ENCODE measurements at places on chromosomes 16 and 17.
A peak's percentile ranks its signal among the peaks of the same experiment; 100 is the strongest.

GRCh38 chr16:52912565-52913173 lies 140.0 kb downstream of the CHD9NB start:
- DNase-seq, result peak; percentile 15

- DNase-seq, result peak; percentile 33
These were observed 6.0 kb upstream of the CPD start for GRCh38 chr17:30372755-30373154.

DNA sequence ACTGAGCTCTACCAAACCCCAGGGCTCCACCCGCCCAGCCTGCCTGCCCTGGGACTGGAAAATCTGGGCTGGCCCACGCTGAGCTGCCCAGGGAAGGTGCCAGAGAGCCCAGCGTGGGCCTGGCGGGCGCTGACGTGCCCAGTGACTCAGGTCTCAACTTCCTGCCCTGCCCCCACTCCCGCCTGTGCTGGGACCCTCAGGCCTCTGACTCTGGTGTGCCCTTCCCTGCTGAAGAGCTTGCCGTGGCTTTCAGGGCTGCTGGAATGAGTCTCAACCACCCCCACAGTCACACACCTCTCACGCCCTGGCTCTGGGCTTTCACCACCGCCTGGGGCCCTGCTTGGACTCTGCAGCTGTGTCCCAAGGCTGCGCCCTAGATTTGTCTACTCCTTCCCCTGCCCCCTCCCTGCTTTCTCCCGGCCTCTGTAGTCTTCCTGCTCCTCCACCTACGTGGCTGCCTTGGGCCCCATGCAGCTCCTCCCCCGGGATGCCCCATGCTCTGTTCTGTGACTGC lies 10.4 kb downstream of the LLGL1 start:
- peak; percentile 35 for DNase-seq

DNA sequence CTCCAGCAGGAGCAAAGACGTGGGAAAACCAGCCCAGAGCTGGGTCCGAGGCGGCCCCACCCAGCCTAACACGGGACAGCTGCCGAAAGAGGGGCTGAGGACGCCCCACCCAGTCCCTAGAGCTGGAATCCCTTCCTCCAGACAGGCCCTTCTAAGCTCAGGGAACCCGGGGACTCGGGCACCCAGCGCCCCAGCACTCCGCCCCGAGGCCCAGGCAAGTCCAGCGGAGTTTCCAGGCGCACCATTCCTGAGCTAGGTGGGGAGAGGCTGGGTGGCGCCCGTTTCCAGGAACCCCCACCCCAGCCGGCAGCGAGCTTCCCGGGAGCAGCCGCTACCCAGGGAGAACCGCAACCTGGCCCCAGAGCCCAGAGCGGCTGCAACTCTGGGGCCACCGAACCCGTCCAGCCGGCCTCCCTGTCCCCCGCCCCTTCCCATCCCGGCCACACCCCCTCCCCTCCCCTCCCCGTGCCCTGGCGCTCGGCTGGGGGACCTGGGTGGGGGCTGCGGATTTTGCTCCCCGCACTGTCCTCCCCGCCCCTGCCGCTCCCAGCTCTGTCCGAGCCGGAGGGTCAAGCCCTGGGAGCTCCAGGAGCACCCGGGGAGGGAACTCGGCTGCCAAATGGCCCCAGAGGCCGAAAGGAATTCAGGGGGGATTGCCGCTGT lies 536 bp downstream of the TMC6 start:
- DNase-seq, result no peak

DNA sequence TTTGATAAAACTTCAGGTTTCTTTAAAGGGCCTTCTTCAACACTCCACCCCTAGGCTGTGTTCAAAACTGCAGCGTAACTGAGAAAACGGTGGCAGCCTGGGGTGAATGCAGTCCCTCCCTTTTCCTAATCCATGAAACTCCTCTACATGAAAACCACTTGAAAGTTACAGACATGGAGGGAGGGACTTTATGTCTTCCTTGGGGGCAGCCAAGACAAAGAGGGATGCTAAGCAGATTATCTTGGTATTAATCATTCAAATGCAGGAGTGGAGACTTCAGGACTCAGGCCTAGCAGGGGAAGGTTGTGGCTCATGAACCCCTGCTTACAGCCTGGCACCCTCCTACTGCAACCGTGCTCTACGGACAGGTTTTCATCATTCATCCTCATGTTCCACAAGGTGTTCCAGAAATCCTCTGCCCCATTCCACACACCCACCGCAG lies 46.8 kb downstream of the RNF112 start:
- no peak for DNase-seq

DNA sequence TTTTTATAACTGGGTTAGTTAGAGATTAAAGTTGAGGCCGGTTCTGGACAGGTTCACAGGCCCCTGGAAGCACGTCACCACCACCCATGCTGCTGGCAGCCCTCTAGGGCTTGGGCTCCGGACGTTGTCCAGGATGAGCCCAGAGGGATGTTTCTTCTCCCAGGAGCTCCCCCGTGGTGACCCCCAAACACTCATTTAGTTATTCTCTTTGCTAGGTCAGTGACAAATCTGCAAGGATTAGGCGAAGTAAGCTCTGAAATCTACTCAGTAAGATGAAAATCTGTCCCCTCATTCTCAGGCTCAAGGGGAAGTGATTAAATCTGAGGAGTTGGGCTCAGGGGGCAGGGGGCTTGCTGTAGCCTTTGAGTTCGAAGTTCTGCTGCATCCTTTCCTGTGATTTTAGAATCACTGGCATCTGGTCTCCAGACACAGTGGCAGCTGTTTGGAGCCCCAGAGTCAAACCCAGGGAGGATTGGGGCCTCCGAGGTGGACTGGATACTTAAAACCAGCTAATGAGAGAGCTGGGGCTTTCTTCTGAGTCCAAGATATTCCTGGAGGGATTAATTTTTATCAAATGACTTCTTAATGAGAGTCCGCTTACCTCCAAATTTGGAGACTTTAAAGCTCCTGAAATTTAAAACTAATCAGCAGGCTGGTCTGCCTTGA lies 49.2 kb upstream of the HS3ST2 start:
- DNase-seq, result no peak

DNA sequence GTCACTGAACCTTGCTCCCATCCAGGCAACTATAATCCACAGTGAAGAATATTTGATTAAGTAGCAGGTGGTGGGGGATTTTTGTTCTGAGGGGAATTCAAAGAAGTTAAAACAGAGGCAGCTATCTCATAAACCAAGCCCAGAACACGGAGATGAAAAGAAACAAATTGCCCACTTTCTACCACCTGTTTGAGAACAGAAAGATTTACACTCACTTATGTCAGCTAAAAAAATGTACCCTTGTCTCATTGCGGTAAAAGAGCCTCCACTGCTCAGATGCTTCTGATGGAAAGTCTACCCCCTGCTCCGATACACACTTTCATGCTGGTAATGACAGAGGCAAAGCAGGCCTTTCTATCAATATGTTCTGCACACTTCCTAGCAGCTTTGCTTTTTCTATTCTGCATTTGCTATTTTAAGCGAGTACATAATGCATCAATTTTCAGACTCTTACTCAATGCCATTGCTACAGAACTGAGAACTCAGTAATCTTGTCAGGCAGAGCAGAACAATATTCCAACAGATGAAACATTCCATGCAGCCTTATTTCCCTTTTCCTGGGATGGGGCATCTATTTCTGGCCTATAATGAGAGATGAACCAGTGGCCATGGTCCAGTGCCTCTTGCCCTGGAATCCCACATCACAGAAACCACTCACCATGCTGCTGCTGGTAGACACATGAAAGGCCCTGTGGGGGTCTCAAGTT lies 29.0 kb downstream of the CDK5R1 start:
- DNase-seq, result no peak

DNA sequence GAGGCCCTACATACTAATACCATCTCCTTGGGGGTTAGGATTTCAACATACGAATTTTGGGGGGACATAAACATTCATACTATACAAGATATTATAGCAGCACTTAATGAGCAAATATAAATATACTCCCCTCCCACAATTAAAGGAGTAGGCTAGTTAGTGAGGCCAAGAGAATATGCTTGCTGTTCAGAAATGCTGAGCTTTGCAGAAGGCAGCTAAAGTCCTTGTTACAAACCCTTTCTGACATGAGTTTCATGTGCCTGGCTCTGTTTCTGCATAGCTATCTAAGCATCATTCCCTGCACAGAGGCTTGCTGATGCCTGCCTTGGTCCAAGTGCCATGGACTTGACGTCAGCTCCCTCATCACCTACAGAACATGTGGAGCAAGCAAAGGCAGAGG lies 73.5 kb downstream of the GP2 start:
- no peak for DNase-seq

GRCh38 chr17:71649941-71650350 lies 470.9 kb upstream of the SOX9 start:
- peak; percentile 70 for DNase-seq

DNA sequence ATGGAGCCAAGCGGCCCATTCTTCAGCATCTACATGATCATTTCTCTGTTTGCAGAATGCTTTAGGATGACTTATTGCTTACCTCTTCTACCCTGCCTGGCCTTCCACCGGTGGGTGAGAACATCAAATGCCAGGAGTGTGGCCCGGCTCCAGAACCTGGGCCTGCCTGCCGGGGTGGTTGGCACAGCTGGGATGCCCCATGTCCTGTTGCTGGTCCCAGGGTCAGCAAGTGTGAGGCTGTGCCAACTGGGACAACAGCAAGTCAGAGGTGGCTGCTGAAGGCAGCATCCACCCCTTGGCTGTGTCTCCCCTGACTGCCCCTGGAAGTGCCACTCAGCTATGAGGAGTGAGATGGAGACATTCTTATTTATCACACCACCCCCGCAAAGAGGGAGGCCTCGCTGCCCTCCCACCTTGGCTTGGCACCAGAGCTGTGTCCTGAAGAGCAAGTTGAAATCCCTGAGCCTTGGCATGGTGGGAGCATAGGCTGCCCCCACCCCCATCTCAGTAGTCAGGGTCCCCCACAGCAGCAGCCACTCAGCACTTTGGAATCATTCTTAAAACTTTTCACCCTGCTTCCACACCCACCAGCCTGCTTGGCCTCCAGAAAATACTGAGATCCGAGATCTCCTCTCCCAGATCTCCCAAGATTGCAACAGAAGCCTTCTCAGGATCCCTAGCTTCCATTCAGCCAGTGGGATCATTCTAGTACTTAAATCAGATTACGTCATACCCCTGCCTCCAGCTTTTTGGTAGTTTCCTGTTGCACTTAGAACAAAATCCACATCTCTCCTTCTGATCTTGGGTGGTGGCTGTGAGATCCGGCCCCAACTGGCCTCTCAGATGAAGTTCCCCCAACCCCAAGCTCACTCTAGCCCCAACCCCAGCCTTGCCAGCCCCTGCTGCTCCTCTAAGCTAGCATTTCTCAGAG lies 127.5 kb downstream of the SOCS1 start:
- peak; percentile 76 for DNase-seq

DNA sequence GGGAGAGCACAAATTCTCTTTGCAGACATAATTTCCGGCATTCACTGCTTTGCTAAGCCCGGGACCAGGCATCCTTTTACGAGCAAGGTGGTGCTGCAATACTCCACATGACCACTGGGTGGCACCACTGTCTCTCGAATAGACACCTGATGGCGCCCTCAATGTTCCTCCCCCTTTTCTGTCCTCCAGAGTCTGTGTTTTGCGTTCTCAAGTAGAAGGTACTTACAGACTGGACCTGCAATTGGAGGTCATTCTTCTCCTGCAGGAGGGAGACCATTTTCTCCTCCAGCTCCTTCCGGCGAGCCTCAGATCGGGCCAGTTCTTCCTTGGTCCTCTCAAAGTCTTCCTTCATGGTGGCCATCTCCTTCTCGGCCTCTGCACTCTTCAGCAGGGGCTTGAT lies 45.2 kb downstream of the MYH13 start:
- peak; percentile 78 for DNase-seq

DNA sequence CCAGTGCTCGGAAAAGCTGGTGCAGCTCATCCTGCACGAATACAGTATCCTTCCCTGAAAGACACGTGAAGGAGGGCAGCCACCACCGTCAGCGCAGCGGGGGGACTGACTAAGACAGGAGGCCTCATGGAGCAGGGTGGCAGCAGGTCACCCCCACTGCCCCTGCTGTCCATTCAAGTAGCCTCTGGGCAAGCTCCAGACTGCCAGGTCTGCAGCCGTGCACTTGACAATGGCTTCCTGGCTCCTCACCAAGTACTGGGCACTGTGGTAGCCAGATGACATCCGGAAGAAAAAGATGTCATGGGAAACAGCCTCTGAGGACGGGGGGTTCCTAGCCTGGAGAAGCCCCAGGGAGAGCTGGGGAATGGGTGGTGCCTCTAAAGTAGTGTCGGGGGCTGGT lies 7.9 kb upstream of the MYO15A start:
- DNase-seq, result no peak

DNA sequence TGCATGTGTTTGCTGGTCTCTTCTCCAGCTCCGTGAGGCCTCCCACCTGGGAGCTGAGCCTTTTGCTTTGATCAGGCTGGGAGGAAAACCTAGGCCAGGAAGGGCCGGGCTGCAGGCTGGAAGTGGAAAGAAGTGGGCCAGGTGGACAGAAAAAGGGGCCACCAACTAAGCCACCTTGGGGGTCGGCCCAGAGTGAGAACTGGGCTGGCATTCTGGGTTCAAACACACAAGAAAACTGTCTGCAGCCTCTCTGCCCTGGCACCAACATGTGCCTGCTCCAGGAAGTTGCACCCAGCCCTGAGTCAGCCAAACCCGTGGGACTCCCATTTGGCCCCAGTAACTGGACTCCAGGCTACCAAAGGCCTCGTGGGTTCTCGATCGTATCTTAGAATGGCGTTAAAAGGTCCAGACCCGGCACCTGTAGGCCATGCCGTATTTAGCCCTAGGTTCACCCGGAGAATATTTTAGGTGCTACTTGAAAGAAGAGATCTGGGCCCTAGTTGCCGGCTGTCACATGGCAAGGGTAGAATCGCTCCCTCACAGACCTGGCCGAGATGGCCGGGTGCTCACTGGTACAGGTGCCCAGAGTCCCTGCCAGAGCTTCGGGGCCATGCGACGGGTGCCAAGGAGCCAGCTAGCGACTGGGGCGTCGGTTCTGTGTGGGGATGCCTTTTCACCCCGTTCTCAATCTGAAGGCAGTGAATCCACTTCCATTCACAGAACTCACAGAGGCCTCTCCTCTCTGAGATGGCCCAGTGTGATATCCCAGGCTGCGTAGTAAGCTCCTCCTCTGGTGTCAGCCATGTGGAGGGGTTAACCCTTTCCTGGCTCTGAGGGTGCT lies 236.6 kb downstream of the MRTFB start:
- DNase-seq, result no peak
